CD4-positive, alpha-beta T cell treated with Interleukin-10 for 1 hour (primary cell): ENCODE measurements at places on chromosomes 1 and 21.

DNA sequence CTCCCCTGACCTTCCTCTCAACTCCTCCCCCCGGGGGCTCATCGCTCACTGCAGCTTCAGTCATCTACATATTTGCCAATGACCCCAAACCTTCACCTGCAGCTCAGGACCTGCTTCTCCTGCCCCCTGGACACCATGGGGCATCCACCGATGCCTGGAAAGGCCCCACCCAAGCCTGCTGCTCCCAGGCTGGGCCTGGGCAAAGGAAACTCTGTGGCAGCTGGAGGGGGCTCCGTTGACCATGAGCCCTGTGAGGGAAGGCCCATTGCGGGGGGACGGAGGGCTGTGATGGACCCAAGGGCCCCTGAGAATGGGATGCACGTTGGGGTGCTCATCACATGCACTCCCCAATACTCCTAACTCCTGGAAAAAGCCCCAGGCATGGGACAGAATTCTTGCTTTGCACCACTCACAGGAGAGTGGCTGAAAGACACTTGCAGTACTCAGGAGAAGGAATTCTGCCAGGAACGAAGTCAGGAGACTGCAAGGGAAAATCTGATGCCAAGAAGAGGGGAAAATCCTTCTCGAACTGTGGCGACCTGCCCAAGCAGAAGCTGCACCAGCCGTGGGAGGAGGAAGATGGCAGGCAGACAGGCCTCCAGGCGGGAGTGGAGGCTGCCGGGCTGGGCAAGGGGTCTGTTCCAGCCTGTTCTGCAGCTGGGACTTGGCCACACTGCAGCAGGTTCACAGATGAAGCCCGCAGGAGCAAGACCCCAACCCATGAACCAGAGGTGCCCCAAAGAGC is 18.4 kb downstream of the MATN1 start:
- DNase-seq, result no peak

GRCh38 chr1:228370941-228371740 is 35.5 kb downstream of the TRIM11 start:
- no peak for DNase-seq

DNA sequence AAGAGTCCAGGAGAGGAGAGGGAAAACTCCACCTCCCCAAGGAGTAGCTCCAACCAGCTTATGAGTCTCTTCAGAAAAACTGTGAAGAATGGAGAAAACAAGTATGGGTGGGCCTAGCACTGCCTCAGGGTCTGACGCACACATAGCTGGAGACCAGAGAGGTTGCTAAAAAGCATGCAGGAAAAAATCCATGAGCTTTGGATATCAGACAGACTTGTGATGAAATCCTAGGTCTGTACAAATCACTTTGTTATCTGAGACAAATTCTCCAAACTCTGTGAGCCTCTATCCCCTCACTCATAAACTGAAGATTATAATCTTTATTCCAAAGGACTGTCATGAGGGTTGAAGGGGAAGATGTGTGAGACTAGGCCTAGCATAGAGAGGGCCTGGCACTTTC is 141.5 kb upstream of the FGGY start:
- DNase-seq, result no peak

DNA sequence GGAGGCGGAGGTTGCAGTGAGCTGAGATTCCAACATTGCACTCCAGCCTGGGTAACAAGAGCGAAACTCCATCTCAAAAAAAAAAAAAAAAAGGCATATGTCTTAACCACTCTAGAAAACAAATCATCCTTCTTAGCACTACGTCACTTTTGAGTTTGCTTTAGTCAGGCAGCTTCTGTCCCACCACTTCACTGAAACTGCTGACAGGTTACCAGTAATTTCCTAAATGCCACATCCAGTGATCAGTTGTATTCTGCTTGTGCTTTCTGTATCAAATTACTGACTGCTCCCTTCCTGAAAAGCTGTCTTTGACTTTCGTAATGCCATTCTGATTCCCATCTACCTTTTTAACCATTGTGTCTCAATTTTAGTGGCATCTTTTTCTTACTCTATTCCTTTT is 21.7 kb downstream of the RCOR3 start:
- no peak for DNase-seq

DNA sequence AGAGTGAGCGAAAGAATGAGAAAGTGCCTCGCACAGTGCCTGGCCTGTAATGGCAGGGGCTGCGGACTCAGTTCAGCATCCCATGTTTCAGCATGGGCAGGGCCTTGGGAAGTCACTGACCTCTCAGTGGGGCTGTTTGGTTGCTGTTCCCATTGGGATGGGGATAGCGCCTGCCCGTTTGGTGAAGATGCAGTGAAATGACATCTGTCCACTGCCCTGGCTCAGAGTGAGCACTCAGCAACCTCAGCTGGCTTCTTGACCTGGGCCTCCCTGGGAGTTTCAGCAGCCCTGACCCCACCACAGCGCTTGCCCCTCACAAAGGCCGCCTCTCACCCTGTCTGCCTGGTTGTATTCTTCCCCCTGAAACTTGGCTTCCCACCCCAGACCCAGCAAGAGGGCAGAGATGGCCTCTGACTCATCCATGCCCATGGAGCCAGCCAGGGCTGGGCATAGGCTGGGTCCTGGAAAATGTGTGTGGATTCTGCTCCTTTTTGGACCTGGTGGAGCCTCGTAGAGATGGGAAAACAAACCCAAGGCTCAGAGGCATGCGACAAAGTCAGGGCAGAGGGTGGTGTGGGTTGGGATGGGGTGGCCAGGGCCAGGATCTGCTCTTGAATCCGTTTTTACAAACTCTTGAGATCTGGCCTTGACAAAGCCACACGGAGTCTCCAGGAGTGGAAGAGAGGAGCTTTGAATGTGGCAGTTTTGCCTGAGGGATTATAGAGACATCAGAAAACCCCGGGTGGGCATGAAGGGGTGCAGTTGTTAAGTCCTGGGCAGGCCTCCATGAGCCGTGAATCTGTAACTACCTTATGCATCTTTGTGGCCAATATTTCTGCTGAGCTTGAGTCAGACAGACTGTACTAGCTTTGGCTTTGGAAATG is 1.2 kb downstream of the XKR8 start:
- no peak for DNase-seq

- DNase-seq, result no peak
Measured at GRCh38 chr1:71232166-71232763, 151.4 kb upstream of the ZRANB2 start.

GRCh38 chr1:63411066-63411465 is 43.6 kb downstream of the ALG6 start:
- no peak for DNase-seq

- no peak for DNase-seq
Measured at GRCh38 chr1:245363461-245364200, 208.8 kb downstream of the KIF26B start.

DNA sequence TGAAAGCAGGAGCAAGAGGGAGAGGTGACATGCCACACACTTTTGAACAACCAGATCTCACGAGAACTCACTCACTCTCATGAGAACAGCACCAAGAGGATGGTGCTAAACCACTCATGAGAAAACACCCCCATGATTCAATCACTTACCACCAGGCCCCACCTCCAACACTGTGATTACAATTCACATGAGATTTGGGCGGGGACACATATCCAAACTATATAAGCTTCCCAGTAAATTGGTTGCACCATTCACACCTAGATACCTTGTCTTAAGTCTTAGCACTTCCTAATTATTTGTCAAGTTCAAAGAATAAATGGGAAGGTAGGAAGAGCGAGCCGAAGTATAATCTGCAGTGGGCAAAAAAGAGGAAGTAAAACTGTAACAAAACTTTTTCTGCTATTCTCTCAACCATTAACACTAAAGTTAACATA is 34.3 kb downstream of the AMY1C start:
- DNase-seq, result no peak

DNA sequence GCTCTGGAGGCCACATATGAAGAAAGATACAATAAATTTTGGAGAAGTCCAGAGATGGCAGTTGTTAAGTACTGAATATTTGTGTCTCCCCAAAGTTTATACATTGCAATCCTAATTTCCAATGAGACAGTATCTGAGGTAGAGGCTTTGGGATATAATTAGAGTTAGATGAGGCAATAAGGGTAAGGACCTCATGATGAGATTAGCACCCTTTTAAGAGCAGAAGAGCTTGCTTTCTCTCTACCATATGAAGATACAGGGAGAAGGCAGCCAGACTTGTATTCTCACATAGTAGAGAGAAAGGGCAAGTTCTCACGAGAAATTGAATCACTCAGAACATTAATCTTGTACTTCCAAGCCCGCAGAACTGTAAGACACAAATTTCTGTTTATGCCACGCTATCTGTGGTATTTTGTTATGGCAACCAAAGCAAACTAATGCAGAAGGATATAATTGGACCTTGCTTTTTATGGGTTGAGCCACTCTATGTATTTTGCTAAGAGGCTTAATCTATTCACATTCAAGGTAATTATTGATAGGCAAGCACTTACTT is 430.1 kb downstream of the KCNT2 start:
- no peak for DNase-seq

- DNase-seq, result no peak
Measured at GRCh38 chr21:23664193-23664694, 1943.0 kb downstream of the MRPL39 start.

- DNase-seq, result no peak
Measured at GRCh38 chr1:187655104-187655503, 826.4 kb downstream of the PLA2G4A start.

GRCh38 chr1:22844621-22845020 is 128.0 kb downstream of the LACTBL1 start:
- DNase-seq, result no peak

DNA sequence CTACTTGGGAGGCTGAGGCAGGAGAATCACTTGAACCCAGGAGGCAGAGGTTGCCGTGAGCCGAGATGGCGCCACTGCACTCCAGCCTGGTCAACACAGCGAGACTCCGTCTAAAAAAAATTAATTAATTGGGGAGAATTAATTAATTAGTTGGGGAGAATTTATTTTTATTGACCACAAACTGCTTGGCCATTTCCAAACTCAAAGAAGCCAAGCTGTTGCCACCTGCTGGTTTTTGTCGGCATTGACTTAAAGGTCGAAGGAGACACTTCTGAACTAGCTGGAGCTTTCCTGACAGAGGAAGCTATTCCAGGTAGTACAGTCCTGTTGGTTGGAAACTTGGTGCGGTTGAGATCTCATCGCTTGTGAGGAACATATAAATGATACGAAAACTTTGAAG is 13.1 kb downstream of the MAP1LC3C start:
- DNase-seq, result peak; percentile 3

- no peak for DNase-seq
Measured at GRCh38 chr1:60280256-60280655, 206.7 kb upstream of the C1orf87 start.

DNA sequence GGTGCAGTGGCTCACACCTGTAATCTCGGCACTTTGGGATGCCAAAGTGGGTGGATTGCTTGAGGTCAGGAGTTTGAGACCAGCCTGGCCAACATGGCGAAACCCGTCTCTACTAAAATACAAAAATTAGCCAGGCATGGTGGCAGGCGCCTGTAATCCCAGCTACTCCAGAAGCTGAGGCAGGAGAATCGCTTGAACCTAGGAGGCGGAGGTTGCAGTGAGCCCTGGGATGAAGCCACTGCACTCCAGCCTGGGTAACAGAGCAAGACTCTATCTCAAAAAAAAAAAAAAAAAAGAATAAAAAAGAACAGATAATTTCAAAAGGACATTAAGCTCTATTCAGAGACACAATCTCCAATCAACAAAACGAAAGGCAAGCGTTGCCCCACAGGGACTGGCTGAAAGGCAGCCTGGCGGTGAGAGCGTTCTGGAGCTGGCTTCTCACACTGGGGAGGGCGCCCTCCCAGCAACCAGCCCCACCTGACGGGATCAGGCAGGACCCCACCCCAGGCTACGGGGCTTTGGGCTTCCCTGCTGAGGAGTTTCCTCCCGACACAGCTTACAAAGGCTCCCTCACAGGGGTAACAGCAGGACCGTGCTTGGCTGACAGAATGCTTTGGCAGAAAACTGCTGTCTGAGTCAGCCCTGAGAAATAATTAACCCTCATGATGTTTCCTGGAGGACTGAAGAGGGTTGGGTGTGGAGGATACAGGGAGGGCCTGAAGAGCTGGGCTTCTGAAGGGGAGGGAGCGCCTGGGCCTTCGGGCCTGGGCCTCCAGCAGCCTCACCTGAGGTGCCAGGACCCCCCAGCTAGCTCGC is 31.1 kb upstream of the SRP9 start:
- DNase-seq, result no peak

- no peak for DNase-seq
Measured at GRCh38 chr21:19261731-19262376, 858.3 kb upstream of the TMPRSS15 start.

DNA sequence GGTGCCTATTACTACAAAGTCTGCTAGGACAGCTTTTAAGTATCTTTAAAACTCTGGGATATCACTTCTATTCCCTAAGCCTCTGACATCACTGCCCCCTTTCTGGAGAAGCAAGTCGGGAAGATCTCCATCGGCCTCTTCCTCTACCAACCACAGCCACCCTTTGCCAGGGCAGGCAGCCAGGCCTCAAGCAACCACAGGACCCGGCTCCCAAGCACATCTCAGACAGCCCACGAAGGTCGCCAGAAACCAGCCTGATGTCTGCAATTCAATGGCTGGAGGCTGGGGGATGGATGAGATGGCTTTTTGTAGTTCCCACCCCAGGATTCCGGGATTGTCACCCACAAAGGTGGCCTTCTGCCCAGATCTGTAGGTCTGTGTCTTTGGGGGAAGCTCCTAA is 70.7 kb downstream of the LGR6 start:
- no peak for DNase-seq

DNA sequence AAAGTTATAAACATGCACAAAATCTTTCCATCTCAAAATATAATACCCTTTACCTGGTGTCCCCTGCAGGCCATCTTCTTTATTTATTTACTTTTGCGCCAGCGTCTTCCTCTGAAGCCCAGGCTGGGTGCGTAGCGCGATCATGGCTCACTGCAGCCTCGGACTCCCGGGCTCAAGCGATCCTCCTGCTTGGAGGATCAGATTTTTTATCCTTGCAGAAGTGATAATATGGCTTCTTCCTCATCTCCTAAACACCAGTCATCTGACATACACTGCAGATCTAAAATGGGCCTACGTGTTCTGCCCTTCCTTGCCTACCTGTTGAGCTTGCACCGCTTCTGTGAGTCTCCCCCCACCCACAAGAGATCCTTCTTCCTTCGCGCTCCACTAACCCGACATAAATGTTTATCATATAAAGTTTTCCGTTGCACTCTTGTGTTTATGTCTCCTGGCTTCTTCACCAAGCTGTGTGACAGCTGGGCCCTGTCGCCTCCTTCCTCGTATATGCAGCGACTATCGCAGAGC is 506 bp upstream of the SRP9 start:
- DNase-seq, result no peak

DNA sequence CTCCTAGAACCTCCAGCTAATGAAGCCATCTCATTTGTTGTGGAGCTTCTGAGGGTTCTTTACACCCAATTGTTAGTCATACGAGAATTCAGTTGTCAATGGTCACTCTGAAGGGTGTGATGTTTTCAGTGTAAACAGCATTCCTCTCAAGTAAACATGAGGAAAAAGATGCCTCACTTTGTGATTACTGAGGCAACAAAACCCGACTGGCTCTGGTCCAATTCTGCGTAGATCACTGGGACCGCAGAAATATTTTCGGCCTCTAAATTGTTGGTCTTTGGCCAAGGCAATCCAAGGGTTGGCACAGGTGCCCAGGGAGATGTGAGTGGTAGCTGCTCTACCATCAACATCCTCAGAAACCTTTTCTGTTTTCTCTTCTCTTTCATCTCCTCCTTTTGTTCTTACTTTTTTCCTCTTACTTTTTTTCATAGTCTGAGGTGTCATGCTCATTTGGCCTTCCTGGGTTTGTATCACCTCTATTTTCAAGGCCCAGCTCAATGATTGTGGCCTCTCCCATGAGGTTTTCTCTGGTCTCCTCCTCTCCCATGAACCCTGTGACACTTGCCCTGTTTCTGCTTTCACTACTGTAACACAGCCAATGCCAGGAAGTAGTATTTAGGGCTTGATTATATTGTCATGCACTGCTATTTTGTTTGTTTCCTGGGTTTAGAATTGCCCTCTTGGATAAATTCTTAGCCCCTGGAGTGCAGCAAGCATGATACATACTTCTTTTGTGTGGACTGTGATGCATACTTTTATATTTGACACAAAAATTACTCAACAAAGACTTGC is 221.9 kb downstream of the TNR start:
- no peak for DNase-seq
